Choroid plexus epithelial cell (primary cell): ENCODE measurements at places on chromosomes 1 and 21.

DNA sequence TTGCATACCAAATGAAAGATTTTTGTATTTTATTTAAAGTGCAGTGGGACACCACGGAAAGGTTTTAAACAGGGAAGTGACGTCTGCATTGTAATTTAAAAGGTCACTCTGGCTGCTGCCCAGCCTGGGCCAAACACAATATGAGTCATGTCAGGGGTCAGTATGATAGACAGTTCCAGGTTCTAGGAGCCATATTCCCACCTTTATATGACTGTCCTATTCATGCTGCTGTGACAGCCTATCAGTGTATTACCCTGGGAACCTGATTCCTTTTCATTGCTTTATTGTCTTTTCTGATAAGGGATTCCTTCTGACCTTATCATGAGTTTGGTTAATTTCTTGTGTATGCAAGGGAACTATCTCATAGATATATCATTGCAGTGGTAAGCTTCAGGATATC is 5.3 kb downstream of the VANGL1 start:
- DNase-seq: no peak

DNA sequence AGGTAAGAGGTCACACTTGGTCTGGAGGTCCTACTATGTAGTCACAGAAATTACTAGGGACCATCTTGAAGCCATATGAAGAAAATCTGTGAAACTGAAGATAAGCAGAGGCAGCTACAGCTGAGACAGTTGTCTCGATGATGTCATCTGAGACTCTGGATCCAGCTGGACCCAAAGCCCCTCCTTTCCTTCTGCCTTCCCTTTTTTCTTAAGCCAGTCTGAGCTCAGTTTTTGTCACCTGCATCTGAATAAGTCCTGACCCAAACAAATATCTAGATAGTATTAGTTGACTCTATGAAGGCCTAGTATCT is 143.3 kb downstream of the ETS2 start:
- DNase-seq: no peak

DNA sequence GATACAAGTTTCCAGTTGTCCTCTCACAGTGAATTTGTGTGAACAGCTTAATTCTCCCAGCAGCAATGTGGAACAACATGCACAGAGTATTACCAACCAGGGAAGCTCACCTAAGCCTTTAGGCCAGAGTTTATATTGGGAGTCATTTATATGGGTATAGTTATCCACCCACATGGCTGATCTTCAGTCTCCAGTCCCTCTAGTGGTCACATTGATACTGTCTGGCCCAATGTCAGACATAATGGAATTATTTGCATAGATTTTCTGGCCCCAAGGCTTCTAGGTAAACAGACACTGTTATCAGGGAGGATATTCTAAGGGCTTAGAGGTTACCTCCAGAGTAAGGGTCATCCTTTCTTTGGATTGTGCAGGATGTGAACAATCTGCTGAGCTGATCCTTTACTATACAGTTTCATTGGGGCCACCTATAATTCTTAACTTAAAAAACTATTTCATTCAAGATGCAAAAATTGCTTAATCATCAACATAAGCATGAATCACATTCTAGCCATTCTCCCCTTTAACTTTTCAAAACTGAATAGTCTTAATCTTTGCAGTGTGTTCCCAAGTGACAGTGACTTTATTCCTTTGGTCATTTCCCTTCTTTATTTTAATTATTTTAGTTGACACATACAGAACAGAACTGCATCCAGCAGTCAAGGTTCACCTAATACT is 210.9 kb downstream of the LTN1 start:
- peak; percentile 68 for DNase-seq

- DNase-seq: peak; percentile 29
Observed at GRCh38 chr1:117605164-117605773, 579 bp upstream of the TENT5C start.

DNA sequence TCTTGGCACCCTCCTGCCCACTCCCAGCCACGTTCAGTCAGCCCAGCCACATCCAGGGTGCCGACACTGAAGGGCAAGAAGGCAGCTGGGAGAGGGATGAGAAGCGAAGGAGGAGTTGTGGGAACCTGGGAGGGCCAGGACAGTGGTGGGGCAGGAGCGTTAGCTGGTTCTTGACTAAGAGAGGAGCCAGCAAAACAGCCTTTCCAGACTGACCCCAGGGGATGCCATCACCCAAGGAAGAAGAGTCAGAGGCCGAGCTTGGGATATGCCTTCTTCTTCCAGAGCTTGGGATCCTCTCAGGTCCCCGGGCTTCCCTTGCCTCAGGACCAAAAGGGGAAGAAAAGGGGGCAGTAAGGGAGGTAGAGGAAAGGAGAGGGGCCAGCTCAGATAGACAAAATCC is 7.2 kb downstream of the INKA2 start:
- no peak for DNase-seq

GRCh38 chr1:17155257-17155920 is 36.1 kb upstream of the PADI2 start:
- DNase-seq: peak; percentile 8

DNA sequence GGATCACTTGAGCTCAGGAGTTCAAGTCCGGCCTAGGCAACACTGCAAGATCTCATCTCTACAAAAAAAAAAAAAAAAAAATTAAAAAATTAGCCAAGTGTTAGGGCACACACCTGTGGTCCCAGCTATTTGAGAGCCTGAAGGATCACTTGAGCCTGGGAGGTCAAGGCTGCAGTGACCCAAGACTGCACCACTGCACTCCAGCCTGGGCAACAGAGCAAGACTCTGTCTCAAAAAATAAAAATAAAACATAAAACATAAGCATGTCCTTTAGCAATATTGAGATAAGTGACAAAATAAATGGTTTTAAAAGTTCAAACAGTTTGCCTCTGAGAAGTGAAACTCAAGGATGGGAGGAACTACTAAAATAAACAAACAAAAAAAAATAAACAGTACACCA is 101.2 kb downstream of the RERE start:
- DNase-seq: no peak

DNA sequence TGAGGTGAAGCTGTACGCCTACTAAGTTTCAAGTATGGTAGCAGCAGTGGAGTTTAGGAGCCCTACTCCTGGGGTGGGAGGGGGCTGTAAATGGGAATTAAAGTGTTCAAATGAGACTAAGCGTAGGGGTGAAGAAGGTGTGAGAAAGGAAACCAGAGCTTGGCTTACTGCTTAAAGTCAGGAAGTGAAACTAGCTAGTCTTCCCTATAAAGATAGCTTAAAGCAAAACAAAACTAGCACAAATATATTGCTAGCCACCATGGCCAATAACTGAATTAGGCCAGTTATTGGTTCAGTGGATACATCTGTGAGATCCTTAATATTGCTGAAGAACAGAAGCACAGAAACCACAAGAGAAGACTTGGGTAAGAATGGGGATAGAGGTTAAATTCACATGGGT is 492.2 kb upstream of the PKN2 start:
- no peak for DNase-seq

- peak; percentile 39 for DNase-seq
Observed at GRCh38 chr1:110060034-110060661, 10.3 kb downstream of the ALX3 start.

- DNase-seq: peak; percentile 42
Observed at GRCh38 chr1:20883766-20884165, 96.7 kb upstream of the HP1BP3 start.

GRCh38 chr1:90104941-90105538 is 110.1 kb downstream of the ZNF326 start:
- DNase-seq: no peak

DNA sequence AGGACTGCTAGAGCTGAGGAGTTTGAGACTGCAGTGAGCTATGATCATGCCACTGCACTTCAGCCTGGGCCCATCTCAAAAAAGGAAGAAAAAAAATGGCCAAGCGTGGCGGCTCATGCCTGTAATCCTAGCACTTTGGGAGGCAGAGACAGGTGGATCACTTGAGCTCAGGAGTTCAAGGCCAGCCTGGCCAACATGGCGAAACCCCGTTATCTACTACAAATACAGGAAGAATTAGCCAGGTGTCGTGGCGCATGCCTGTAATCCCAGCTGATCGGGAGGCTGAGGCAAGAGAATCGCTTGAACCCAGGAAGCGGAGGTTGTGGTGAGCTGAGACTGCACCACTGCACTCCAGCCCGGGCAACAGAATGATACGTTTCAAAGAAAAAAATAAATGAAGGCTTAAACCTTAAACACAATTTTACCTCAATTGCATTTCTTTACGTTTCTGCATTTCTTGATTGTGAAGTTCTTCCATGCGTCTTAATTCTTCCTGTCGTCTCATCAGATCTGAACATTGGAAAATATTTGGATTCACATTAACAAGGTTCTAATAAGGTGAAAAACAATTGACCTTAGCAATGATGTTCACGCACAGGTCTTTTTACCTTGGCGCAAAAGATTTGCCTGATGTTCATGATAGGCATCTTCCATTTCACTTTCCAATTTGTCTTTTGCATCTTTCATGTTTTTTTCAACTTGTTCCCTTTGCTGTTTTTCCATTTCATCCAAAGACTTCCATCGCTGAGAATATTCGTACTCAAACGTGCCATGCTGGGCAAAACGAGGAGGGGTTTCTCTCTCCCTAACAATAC is 4.2 kb downstream of the SFPQ start:
- DNase-seq: no peak

DNA sequence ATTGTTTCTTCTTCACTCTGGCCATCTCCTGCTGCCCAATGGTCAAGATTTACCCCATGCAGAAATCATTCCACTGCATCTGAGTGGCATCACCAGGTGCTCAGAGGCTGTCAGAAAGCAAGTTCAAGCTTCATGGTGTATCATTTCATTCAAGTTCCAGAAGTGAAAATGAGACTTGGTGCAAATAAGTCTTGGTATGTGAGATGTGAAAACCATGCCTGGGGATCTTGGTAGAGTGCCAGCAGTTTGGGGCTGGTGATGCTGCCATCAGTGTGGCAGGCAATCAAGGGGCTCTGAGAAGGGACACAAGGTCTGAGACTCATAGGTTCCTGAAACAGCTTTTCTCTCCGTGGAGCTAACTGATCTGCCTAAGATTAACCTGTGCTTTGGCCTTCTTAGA is 52.0 kb downstream of the CD2 start:
- DNase-seq: no peak

- no peak for DNase-seq
Observed at GRCh38 chr21:38858026-38858811, 52.5 kb downstream of the ETS2 start.

GRCh38 chr1:167247754-167248153 is 27.1 kb downstream of the POU2F1 start:
- DNase-seq: no peak

DNA sequence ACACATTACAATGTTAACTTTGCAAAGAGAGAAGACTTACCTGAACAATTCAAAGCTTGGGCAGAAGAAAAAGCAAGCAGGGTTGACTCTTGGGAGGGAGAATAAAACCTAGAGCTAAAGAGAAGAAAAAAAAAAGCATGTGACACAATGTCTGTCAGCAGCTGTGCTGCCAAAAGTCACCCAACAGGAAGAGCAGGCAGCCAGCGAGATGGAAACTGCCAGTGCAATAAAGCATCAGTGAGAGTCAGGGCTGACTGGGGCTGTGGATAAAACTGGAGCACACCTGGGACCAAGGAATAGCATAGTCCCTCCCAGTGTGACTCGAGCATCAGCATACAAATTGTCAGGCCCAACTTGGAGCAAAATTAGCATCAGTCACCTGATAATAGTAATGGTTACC is 65.0 kb upstream of the SLC22A15 start:
- no peak for DNase-seq

GRCh38 chr1:28878796-28879195 is 35.6 kb upstream of the EPB41 start:
- DNase-seq: no peak

DNA sequence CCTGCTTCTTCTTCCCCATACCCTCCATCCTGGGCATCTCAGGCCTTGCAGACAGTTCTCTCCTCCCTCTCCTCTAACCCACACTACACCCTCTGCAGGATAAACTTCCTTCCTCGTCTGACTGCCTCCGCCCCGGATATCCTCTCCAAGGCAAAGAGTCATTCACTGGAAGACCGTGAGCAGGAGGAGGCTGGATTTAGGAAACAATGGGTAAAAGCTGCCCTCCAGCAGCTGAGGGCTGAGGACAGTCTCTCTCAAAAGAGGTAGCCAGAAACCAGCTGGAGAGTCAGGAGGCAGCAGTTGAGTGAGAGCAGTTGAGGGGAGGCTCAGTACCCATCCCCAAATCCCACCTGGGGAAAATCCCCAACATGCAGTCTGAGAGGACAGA is 1.4 kb downstream of the CSRP1 start:
- peak; percentile 70 for DNase-seq

- no peak for DNase-seq
Observed at GRCh38 chr1:42740851-42741580, 980 bp upstream of the CLDN19 start.

GRCh38 chr1:10900251-10900651 is 103.8 kb upstream of the CASZ1 start:
- no peak for DNase-seq

- DNase-seq: no peak
Observed at GRCh38 chr1:188004849-188005248, 1176.1 kb downstream of the PLA2G4A start.

DNA sequence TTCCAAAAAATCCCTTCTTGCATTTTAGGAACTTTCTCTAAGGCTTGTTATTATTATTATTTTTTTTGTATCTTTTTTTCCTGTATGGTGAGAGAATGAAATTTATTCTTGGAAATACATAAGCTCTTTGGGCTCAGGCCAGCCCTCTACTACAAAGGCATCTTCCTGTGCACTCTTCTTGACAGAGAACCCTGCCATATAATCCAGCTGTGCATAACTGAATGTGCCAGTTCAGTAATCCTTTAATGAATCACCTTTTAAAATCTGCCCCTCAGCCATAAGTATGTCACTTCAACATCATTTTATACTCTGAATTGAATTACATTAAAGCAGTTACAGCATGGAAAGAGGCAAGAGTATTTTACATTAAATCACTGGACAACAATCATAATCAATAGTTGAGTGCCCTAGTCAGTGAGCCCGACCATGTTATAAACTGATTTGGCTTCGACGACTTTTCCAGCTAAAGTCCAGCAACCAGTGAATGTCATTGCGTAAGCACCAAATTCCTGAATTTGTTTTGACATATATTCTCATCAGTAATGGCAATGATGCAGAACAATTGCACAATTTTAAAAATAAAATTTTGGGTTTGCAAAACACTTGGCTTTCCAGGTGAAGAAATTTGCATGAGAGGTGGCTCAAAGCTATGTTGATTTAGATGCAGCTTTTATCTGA is 59.2 kb upstream of the KCNK2 start:
- peak; percentile 29 for DNase-seq

DNA sequence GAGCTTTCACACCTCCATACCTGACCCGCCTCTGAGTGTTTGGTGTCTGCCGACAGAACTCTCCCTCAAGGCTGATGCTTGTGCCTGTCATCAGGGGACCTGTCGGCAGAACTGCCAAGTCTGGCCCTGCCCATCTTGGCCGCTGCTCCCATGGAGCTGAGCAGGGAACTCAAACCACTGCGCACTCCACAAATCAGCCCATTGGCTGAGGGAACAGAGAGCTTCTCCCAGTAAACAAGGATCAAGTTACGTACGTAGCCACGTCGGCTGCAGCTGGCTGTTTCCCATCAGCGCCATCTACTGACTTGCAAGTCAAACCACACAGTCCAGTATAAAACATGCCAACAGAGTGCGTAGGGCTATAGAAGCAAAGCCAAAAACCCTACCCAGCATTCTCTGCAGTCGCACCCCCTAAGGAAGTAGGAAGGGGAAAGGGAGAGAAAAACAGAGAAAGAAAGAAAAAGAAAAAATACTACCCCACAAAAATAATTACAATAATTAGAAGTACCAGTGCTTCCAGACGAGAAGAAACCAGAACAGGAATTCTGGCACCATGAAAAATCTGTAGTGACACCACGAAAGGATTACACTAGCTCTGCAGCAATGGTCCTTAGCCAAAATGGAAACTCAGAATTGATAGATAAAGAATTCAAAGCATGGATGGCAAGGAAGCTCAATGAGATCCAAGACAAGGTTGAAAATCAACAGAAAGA is 13.1 kb downstream of the KRTAP13-1 start:
- peak; percentile 84 for DNase-seq
